ENCODE measurements at places on chromosomes 1 and 21.
A peak's percentile ranks its signal among the peaks of the same experiment; 100 is the strongest.

DNA sequence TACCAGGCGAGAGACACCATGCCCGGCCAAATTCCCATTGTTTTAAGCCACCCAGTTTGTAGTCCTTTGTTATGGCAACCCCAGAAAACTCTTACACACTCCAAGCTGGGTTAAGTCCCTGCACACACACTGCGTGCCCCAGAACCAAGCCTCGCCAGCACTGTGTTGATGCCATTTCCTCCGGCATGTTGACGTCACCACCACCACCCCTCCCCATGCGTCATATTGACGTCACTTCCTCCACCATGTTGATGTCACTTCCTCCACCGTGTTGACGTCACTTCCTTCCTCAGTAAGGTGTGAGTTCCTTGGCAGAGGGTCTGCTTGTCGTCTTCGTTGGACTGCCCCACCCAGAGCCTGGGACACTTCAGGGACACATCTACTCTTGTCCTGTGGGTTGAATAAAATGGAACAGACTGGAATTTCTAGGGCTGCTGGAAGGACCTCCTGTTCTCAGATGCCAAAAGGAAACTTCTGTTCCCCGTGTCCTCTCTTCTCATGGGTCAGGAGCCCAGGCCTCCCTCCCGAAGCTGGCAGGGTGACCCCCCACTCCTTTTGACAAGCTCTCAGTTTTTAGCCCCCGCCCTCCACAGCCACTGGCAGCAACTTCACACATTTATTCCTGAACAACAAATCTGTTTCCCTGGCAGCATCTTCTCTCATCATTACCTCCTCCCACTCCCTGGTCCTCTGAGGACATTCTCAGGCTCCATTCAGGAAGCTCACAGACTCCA lies 643.3 kb downstream of the NPHP4 start:
- DNase-seq: no peak

GRCh38 chr1:179229214-179230140 lies at the start of gene ABL2:
Gene ABL2, minus strand, starts transcription at chr1:179229677. Its CDS starts 280 bp downstream, at chr1:179229397.
- DNase-seq: peak; percentile 54

DNA sequence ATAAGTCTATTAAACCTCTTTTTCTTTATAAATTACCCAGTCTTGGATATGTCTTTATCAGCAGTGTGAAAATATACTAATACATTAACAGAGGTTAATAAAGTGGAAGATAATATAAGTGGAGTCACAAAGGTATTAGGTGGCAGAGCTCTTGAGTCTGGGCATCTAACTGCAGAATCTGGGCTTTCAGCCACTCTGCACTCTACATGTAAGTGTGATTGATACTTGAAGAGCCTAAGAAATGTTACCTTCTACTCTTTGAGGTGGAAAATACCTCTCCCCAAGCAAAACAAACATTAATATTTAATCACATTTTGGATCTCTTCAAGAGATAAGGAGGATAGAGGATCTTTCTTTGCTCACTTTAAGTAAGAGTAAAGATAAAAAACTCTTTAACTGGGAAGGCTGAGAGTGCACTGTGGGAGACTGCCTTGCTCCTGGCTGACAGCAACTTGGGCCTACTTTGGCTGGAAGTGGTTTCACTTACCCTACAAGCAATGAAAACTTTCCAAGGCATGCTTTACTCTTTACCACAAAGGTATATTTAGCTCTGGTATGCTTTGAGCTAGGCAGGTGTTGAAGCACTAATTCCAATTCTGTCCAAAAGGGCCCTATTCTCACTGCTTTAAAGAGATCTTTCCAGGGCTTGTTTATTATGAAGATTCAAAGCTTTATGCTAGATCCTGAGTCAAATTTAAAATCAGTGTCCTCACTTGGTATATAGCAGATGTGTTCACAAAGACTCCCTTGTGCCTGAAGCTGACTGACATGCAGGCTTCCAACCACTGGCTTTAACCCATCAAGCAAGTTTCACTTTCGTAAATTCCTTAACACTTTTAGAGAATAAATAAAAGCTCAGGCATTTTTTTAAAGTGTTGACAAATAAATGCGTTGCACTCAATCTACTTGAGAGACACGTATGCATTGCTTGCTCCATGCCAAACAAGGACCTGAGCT lies 245.3 kb upstream of the ZP4 start:
- no peak for DNase-seq

- DNase-seq: peak; percentile 72
Observed at GRCh38 chr1:119870917-119871596, 25.3 kb downstream of the ADAM30 start.

DNA sequence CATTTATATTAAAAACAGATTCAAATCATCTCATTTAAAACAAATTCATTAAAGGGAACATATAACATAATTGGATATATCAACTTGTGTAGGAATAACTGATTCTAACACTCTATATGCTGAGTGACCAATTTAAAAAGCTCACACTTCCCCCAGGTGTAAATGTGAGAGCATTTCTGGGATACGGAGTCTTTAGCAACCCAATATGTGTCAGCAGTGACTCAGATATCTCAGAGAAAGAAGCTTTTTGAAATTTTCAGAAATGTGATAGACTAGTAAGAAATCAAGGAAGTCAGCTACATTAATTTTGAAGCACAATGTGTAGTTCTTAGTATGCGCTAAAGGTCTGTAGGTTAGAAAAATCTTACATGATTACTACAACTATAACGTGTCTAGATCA lies 87.9 kb upstream of the SERTAD4 start:
- no peak for DNase-seq

DNA sequence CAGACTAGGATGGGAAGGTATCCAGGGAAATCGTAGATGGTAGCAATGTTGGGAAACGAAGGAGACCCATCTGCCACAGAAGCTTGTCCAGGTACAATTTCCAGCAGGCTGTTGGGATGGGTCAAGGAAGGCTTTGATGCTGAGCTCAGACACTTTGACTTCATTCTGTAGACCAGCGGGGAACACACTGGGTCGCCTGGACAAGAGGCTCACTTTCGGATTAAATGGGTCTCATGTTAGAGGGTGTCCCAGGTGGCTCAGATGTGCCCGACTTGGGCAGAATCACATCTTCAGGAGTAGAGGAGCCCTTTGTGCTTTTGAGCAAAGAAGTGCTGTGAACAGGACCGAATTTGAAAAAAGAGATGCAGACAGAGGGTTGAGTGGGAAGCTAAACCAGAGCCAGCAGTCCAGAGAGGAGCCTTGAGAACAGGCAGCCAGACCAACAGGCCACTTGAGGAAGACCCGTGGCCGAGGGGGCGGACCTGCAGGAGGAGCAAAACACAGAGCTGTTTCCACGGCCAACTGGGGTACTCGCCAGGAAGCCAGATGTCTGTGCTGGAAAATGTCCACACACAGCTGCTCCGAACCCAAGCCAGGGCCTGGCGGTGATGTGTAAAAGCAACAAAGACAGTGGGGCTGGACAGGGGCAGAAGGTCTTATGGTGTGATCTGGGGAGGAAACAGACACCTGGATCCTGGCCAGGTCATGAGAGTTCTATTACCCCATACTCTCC lies 146.9 kb downstream of the AJAP1 start:
- peak; percentile 1 for DNase-seq

GRCh38 chr1:39132505-39133339 lies 71.8 kb upstream of the MACF1 start:
- peak; percentile 50 for DNase-seq

GRCh38 chr1:48940962-48941732 lies 164.5 kb upstream of the BEND5 start:
- peak; percentile 12 for DNase-seq

DNA sequence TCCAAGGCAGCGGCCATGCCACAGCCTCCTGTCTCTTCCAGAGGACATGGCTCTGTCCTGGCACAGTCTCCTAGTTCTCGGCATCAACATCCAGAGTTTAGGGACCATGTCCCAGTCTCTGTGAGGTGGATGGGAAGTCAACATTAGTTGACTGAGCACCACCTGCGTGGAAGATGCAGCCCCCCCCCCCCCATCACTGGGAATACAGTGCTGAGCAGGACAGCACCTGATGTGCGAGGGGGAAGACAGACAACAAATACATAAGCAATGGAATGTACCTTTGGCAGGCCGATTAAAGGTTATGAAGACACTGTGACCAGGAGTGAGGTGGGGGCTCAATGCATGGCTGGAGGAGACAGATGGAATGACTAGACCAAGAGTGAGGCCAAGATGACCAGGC lies 26.6 kb downstream of the KNCN start:
- no peak for DNase-seq

GRCh38 chr1:9890224-9890731 lies 19.8 kb downstream of the CTNNBIP1 start:
- DNase-seq: peak; percentile 95

- DNase-seq: peak; percentile 30
Observed at GRCh38 chr1:115452600-115453329, 114.7 kb upstream of the NGF start.

- no peak for DNase-seq
Observed at GRCh38 chr1:237013608-237014007, 9.4 kb upstream of the MT1HL1 start.

DNA sequence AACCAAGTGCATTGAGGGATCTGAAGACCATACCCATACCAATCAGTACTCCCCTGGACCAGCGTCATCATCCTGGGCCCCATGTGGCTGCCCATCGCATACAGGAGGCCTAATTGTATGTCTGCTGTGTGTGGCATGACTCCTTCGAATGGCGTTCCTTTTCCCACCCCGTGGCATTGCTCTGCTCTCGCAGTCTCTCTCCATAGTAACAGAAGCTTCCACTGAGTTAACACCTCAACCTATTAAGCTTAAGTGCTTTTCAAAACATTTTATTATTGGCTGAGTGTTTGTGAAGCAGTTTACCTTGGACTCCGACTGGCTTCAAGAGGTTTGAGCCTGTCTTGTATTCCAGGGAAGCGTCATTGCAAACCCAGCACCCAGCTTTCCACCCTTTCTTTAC lies 187.1 kb upstream of the LMO4 start:
- no peak for DNase-seq

- no peak for DNase-seq
Observed at GRCh38 chr1:147791876-147792275, 31.5 kb upstream of the GJA5 start.

GRCh38 chr1:106975944-106976343 lies 80.5 kb upstream of the PRMT6 start:
- no peak for DNase-seq

DNA sequence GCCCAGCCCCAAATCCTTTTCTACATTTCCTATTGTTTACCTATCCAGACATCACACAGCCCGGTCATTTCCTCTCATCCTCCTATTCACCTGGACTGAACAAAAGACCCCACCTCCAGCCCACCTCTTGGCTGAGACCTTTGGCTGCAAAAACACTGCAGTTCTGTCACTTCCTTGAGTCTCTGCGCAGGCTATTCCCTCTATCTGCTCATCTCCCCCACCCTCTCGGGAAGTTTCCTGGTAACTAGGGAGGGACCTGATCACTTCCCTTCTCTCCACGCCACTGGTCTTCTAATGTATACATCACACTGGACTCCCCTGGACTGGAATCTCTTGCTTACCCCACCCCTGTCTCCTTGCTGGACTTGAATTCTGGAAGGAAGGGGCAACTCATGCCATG lies 5.3 kb downstream of the HTR1D start:
- no peak for DNase-seq
